ENCODE measurements at places on chromosomes 6 and 20.

GRCh38 chr6:83127976-83128375 is 60.5 kb downstream of the DOP1A start:
- DNase-seq, result no peak

- no peak for DNase-seq
Measured at GRCh38 chr20:12914804-12915203, 94.0 kb upstream of the SPTLC3 start.

DNA sequence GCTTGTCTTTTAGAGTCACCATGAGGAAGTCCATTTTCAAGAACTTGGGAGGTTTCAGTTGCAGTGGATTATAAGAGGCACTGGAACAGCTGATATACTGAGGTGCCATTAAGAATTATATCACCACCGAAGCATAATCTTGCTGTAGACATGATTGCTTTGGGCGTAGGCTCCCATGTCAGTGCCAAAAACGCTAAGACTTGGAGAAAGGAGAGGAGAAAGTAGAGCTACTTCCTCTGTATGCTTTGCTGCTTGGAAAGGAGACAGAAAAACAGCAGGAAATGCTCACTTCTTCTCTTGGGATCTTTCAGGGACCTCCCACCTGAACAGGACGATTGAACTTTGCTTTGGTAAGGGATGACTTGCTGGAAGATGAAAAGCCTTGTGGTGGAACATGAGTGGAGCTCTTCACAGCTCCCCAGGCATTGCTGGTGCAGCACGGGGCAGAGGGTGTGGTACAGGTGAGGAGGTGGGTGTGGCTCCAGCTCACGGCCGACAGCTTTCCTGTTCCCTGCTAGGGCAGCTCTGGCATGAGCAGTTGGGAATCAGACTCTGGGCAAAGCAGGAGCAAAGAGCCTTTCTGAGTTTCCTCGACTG is 190.4 kb upstream of the JAG1 start:
- no peak for DNase-seq

DNA sequence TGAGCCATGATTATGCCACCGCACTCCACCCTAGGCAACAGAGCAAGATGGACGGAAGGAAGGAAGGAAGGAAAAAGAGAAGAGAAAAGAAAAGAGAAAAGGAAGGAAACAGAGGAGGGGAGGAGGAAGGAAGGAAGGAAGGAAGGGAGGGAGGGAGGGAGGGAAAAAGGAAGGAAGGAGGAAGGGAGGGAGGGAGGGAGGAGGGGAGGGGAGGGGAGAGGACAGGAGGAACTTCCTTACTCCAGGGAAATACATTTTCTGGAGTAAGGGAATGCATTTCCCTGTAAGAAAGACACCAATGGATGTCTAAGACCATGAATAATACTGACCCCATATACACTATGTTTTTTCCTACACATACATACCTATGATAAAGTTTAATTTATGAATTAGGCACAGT is 93.2 kb upstream of the NFATC2 start:
- no peak for DNase-seq

GRCh38 chr20:24730750-24731149 is 218.3 kb upstream of the CST7 start:
- DNase-seq, result no peak

- no peak for DNase-seq
Measured at GRCh38 chr6:163487606-163488005, 73.1 kb downstream of the QKI start.

Measured in COR-L47 (cell line).